SJCRH30 (cell line): ENCODE measurements at places on chromosomes 4 and X.

GRCh38 chrX:22247169-22247568 is 25.5 kb upstream of the CBLL2 start:
- no peak for DNase-seq

DNA sequence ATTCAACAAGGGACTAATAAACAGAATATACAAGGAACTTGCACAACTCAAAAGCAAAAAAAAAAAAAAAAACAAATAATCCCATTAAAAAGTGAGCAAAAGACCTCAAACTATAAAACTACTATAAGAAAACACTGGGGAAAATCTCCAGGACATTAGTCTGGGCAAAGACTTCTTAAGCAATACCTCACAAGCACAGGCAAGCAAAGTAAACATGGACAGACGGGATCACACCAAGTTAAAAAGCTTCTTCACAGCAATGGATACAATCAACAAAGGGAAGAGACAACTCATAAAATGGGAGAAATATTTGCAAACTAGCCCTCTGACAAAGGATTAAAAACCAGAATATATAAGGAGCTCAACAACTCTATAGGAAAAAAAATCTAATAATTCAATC is 17.1 kb upstream of the BMP15 start:
- no peak for DNase-seq

DNA sequence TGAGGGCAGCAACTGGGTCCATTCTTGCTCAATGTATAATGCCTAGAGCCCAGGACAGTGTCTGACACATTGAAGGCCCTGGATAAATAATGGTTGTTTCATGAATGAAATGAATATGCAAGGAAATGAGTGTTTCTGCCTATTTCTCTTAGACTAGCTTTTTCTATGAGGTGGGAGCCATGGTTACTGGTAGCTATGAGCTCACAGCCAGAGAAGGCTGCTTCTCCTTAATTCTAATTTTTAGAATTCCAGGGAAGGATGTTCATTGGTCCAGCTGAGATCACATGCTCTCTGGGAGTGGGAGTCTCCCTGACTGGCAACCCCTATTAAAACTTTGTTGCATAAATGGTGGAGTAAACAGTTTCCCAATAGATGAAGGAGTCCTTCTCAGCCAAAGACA is 9.7 kb upstream of the DCUN1D4 start:
- no peak for DNase-seq

DNA sequence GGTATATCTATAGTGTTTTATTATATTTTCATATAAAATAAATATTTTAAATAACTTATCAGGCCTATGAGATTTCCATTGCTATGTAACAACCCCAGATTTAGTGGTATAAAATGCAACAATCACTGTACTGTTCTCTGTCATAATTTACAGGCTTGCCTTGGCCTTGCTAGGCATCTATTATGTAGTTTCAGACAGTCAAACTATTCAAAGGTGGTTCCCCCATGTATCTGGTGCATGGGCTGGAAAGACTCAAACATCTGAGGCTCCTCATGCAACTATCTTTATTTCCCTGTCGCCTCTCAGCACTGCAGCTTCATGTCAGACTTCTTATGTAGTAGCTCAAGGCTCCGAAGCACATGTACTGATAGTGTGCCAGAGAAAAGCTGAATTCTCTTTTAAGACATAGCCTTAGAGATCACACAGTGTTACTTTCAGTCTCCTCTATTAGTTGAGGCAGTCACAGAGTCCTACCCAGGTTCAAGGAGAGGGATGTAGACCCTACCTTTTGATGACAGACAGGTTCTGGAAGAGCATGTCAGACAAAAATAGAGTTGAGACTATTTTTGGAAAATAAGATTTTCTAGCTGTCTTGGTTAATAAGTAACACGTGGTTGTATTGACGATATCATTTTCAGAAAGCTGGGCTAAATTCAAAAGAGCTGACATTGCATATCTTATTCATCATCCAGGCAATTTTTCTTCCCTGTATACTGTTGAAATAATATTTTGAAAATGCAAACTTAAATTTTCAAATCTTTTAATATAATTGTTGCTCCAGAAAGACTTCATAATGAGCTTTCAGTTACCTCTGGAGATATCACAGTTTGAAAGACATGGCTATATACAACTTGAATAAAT is 19.4 kb downstream of the MTTP start:
- no peak for DNase-seq

DNA sequence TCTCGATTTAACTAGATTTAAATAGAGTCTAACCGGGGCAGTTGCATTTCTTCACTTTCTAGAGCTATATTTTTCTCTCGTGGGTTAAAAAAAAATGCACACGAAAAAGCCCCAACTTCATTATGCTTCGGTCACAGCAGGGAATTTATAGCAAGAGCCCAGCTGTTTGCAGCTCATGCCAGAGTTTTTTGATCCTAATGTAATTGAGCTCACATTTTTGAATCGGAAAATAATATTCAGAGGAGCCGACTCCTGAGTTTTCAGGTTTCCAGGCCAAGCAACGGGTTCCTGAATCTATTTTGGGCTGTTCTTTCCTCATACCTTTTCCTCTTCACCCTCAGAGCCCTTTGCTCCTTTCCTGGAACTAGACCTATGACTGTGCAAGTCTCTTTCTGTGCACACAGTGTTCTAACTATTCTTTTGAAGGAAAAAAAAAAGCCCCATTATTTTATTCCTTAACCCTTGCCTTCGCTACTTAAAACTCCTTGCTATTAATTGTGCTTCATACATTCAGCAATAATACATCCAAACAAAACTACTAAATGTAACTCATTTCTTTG is 27.5 kb upstream of the ESX1 start:
- DNase-seq, result no peak

- peak; percentile 7 for DNase-seq
Measured at GRCh38 chr4:103754844-103755243, 35.1 kb upstream of the TACR3 start.

DNA sequence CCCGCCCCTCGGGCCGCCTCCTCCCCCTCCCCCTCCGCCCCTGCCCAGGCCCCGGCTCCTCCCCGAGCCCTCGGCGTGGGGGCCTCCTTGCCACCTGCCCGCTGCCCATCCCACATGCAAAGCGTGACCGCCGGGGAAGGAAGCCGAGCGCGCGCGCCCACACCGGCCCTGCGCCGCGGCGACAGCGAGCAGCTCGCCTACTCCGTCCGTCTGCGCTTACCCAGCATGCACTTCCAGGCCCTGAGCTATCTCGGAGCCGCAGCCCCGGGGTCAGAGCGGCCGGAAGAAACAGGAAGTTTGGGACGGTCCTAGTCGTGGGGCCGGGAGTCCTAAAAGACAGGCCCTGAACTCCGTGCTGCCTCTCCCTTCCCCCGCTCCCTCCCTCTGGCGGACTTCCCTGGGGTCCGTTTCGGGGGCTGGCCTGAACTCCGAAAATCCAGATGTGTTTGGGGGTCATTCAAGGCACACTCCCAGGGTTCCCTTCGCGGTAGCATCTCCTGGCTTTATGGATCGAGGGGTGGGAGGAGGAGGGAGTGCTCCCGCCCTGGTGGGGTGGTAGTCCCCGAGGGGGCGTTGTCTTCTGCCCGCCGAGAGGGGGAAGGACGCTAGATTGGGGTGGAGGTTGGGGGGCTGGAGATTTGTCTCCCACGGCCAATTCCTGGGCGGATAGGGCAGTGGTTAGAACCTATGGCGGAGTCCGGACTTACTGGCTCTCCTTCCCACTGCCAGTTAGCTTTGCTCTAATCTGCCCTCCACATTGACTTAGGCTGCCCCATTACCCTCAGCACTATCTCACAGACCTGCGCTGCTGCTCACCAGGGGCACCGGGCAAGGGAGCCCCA is 25.0 kb upstream of the BCORL1 start:
- peak; percentile 83 for DNase-seq

- peak; percentile 61 for DNase-seq
Measured at GRCh38 chr4:110514889-110515479, 39.0 kb downstream of the ENPEP start.
